MCF 10A (cell line): ENCODE measurements at places on chromosomes 16 and 17.

- DNase-seq: peak; percentile 81
Observed at GRCh38 chr16:53549970-53550690, 47.1 kb upstream of the AKTIP start.

- peak; percentile 60 for DNase-seq
Observed at GRCh38 chr17:75843577-75844529, at the start of gene UNC13D. UNC13D (minus strand) TSS chr17:75844404; CDS start chr17:75844337, 67 bp downstream.

GRCh38 chr16:83068686-83069085 is 441.9 kb downstream of the CDH13 start:
- DNase-seq: peak; percentile 16

GRCh38 chr16:84027625-84028024 is 15.0 kb downstream of the SLC38A8 start:
- no peak for DNase-seq

GRCh38 chr17:27977751-27978688 is 64.5 kb upstream of the NLK start:
- peak; percentile 10 for DNase-seq

DNA sequence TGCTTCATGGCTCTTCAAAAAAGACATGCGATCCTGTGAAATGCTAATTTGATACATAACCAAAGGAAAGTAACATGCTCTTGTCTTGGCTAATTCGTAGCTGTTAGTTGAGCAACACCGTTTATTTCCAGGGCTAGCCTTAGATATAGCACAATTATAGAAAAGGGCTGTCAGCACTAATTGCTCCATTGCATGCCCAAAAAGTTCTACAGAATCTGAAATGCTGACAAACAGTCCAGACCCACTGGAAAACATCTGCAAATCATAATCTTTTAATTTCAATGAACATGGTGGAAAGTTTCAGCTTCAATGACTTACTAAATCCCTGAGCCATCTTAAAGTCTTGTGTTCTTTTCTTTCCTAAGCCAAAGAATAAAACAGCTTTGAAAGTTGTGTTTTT is 42.9 kb upstream of the NUDT7 start:
- DNase-seq: no peak

GRCh38 chr17:21129023-21129681 is 2.4 kb downstream of the DHRS7B start:
- DNase-seq: peak; percentile 34

- DNase-seq: no peak
Observed at GRCh38 chr16:17360693-17361122, 110.1 kb downstream of the XYLT1 start.

DNA sequence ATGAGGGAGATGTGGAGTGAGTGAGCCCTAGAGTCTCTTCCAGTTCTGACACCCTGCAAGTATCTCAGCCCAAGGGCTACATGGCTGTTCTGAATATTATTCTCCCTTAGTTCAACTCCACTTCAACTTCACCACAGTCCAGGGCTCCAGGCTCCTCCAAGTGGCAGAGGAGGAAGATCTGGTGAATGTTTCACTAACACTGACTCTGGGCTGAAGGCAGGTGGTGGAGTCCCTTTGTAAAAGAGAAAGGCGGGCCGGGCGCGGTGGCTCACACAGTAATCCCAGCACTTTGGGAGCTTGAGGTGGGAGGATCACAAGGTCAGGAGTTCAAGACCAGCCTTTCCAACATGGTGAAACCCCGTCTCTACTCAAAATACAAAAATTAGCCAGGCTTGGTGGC is 13.6 kb downstream of the CCDC92B start:
- no peak for DNase-seq
